ENCODE measurements at places on chromosomes 3 and 15. TPM values are rescaled to one million over a fixed set of nuclear protein-coding genes. Genes with fewer than 3 reads are reported as not detected.

Gene ATP13A5
- total RNA-seq, result not detected

DNA sequence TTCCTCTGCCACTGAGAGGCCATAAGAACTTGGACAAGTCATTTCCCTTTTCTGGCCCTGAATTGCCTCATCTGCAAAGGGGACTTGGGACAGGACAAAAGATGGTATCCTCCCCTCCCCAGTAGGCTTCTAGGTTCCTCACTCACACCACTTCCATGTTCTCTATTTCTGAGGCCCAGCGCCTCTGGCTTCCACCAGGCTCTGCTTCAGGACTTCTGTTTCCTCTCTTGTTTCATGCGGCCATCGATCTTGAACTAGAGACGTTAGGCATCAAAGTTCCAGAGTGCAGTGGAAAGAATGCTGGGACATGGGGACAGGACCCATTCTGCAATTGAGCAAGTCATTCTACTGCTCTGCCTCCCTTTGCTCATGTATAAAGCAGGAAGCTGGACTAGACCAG, 1.7 kb downstream of the TM4SF4 start:
- H3K4me1 ChIP-seq, result no peaks in the 10 kb centered on the region
- H3K4me3 ChIP-seq, result no peak overlapping the region
- DNase-seq, result no peak

- no peaks in the 10 kb centered on the region for H3K36me3 ChIP-seq
- no peaks in the 10 kb centered on the region for H3K27me3 ChIP-seq
Observed at GRCh38 chr3:117998071-117998470, 1036.6 kb downstream of the IGSF11 start.

DNA sequence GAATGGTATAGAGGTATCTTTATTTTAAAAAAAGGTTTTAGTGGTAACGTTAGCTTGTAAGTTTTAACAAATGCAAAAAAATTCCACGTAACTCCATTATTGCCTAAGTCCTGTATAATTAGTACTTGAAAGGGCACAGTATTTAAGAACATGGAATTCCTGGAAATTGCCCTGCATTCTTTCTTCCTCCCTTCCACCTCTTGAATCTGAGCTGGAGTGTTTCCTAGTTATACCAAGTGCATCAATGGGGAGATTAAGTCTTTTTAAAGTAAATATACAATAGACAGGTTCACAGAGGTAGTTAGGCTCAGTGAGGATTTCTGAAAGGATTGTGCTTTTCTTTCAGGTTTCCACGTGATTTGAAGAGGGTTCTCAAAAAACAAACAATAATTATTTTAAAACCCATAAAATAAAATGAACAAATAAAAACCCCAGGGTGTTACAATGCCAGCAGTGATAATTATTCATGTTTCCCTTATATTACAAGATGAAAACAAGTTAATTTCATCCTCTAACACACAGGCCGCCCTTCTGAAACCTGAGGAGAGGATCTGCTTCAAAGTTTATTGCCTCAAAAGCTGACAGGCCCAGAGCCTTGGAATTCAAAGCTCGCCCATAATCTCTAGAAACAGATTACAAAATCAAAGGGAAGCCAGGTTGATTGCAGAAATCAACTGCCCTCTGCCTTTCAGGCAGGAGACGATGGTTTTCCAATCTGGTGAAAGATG, 128.8 kb upstream of the LMOD3 start:
- no peak for DNase-seq
- H3K36me3 ChIP-seq, result no peaks in the 10 kb centered on the region
- H3K27ac ChIP-seq, result no peak overlapping the region
- no peaks in the 10 kb centered on the region for H3K4me1 ChIP-seq

DNA sequence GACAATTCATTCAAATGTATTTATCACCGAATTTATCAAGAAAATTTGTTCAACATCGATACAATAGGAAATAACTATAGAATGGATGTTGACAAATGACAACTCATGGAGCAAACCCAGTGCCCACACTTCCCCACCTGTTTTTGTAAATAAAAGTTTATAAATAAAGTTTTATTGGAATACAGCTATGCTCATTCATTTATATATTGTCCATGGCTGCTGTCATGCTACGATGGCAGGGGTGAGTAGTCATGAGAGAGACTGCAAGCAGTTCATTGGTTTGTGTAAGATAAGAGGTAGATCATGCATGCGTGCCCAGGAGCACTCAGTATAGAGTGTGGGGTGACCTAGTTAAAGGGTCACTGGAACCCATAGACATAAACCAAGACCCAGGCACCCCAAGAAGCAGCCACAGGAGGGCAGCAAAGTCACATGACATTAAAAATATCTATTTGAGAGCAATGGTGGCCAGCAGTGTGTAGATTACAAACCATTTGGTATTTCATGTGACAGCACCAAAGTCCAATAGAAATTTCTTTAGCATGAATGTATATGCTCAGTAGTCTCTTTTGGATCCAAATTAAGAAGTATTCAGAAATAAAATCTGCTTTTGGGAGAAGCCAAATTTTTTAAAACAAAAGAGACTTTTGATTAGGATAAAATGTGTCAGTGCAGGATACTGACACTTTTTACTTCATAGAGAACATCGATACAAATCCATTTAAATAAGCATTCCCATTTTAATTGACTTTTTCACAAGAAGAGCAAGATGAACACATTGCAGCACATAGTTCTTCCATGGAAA, 794.8 kb downstream of the MCTP2 start:
- H3K4me3 ChIP-seq, result no peak overlapping the region
- H3K36me3 ChIP-seq, result no peaks in the 10 kb centered on the region
- no peaks in the 10 kb centered on the region for H3K27me3 ChIP-seq
- H3K4me1 ChIP-seq, result no peaks in the 10 kb centered on the region
- peak; percentile 83 for DNase-seq

Gene CIDEC
- not detected for total RNA-seq

DNA sequence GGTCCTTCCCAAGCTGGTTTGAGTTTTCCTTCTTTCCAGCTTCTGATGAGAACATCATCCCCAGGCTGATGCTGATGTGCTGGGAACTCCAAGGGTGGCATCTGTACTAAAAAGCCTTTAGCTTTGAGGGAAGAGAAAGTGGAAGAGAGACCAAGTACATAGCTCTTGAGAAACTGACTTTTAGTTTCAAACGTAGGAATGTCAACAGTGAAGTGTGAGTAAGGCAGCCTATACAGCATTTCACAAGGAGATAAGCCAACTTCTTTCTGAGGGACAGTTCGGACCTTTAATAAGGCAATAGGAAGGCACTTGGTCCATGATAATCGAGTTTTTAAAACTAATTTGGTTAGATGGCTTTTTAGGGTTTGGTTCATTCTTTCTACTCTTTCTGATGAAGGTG, 53.7 kb downstream of the DLG1 start:
- H3K27ac ChIP-seq, result no peak overlapping the region
- DNase-seq, result no peak
- H3K36me3 ChIP-seq, result peaks cover 69% of the 10 kb centered on the region
- no peaks in the 10 kb centered on the region for H3K27me3 ChIP-seq
- H3K4me1 ChIP-seq, result no peaks in the 10 kb centered on the region

GRCh38 chr3:65178703-65179102, 490.9 kb upstream of the ADAMTS9 start:
- DNase-seq, result no peak
- no peaks in the 10 kb centered on the region for H3K27me3 ChIP-seq
- H3K27ac ChIP-seq, result no peak overlapping the region
- no peaks in the 10 kb centered on the region for H3K36me3 ChIP-seq
- no peak overlapping the region for H3K4me3 ChIP-seq
